CMK (cell line): ENCODE measurements at places on chromosomes 1 and 21.

DNA sequence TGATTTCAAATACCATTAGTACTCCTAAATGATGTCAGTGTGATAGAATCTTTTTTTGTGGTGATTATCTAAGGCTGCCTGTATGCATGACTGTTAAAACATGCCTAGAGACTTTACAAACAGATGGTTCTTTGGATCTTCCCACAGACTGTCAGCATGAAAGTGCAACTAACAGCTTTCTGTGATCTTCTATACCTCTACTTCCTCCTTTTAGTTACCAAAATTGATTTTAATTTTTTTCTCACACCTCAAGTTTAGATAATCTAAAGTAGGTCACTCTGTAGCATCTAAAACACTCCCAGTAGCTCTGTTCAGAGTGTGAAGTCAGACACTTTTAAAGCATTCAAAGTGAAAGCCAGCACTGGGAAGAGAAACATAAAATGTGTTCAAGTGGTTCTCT is 534.5 kb downstream of the PTPRC start:
- peak; percentile 33 for DNase-seq

DNA sequence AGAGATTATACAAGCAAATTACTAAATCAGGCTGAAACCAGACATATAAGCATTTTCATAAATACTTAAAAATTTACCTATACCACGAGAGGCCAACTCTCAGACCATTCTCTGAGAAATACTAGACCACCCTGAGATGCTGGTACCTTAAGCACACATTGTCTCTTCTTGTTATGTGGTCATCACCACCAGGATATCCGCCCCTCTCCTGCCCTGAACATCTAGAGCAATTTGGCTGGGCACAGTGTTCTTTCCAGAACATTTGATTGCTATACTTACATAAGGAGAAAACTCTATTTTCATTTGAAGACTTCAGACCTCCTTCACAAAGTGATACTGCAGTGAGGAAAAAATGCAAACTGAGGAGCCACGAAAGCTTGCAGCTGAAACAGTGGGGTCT is 36.2 kb upstream of the DUSP10 start:
- no peak for DNase-seq

- DNase-seq = no peak
Observed at GRCh38 chr1:3368711-3369445, 85.6 kb upstream of the ARHGEF16 start.

- no peak for DNase-seq
Observed at GRCh38 chr21:19065164-19065563, 661.6 kb upstream of the TMPRSS15 start.

GRCh38 chr1:212567638-212568037 is 40.9 kb upstream of the ATF3 start:
- DNase-seq = no peak

- no peak for DNase-seq
Observed at GRCh38 chr1:152026895-152027294, 9.9 kb downstream of the S100A11 start.

DNA sequence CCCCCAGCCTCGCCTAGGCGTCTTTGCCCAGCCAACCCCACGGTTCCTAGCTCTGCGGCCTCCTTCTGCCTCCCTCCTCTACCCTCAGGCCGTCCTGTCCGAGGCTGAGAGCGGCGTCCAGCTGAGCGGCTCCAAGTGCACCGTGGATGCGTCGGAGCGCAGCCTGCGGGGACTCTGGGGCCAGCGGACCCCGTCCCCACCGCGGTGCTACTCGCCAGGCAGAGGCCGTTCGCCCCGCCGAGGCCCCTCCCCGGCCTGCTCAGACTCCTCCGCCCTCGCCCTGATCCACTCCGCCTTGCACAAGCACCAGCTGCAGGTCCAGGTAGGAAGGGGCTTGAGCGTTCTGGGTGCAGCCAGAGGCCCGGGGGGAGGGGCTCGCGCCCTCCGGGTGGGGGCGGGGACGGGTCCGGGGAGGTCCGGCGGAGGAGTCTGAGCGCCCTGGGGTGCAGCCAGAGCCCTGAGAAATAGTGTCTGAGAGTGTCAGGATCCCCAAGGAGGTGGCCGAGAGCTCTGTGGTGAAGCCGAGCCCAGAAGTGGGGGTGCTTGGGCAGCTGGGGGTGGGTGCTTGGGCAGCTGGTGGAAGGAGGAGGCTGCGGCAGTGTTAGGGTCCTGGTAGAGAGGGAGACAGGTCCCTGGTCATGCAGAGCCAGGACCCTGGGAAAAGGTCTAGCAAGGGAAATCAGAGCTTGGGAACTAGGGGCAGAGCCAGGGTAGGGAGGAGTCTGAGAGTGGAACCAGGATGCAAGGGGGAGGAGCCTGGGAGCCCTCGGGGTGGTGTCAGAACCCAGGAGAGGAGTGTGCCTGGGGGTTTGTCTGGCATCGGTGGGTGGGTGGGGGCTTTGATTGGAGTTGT is 3.2 kb upstream of the NBPF3 start:
- DNase-seq = no peak

DNA sequence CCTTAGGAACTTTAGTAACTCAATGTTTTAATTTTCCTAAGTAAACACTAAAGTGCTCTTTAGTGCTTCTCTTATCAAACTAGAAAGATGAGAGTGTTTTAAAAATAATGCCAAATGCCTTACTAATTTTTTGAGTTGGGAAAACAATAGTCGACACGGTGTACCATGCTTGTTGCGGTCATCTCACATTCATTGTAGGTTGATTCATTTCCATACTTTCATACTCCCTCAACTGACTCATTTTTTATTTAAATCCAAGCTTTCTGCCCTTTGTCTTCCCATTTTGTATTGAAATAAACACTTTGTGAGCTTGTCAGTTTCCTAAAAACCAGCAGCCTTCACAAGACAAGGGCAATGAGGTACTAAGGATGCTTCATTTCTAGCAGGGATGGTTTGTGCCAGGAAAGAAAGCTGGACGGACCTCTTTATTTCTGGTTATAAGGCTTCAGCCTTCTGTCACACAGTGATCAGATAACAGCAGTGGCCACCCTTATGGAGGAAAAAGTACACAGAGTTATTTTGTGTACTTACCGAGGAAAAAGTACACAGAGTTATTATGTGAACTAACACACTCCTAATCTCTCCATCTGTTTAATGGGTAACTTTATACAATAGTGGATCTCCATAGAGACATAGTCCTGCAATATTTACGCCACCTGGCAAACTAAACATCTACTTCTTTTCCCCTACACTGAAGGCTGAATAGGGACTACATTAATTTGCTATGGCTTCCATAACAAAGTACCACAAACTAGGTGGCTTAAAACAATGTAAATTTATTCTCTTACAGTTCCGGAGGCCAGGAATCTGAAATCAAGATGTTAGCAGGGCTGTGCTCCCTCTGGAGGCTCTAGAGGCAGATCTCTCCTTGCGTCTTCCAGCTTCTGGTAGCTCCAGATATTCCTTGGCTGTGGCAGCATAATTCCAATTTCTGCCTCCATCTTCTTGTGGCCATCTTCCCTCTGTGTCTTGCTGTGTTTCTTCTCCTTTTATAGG is 13.0 kb upstream of the CCDC190 start:
- no peak for DNase-seq

DNA sequence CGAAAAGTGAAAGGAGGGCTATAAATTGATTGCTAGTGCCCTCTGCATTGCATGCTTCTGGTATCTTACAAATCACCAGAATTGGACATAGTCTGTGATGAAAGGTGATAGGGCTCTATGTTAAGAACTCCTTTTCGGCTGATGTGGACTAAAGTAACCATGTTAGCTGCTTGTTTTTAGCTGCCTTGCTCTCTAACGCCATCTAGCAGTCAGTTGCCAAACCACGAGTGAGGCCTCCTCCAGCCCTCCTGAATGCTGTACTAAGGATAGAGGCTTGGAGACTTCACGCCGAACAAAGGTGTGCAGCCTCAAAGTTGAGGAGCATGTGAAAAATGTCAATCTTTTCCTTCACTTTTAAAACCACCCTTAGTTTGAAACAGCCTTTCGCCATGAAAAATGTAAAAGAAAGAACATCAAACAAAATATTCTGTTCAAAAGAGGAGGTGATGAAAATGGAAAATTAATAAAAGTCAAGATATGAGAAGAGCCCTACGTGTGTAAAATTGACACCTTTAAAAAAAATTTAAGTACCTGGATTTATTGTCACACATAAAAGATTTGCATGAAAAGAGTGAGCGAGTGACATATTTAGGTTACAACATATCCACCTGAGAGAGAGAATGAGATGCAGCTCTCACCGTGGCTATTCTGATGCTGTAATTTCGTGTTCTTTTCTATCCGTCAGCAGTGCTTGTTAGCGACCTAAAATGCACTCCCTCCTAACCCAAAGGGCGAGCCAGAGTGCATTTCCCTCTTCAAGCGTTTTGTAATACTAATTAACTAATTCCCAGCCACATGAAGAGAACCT is 8.1 kb downstream of the LRRC53 start:
- DNase-seq = no peak

- no peak for DNase-seq
Observed at GRCh38 chr1:27616441-27616840, 12.5 kb upstream of the AHDC1 start.

DNA sequence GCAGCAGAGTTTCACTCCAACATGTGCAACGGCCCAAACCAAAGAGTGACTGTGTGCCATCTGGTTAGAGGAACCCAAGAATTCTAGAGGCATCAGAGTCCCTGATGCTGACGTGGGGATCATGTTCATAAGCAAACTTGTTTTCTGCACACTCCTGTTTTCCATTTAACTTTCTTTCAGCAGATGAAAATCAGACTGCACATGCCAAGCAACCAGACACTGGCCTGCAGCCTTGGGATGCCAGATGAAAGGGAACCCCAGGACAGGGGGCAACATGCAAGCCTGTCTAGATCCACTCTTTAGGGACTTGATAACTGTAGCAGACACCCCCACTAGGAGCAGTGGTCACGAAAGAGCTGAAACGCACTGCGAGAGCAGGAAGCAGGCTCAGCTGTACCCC is 56.8 kb downstream of the SLC66A1 start:
- no peak for DNase-seq

DNA sequence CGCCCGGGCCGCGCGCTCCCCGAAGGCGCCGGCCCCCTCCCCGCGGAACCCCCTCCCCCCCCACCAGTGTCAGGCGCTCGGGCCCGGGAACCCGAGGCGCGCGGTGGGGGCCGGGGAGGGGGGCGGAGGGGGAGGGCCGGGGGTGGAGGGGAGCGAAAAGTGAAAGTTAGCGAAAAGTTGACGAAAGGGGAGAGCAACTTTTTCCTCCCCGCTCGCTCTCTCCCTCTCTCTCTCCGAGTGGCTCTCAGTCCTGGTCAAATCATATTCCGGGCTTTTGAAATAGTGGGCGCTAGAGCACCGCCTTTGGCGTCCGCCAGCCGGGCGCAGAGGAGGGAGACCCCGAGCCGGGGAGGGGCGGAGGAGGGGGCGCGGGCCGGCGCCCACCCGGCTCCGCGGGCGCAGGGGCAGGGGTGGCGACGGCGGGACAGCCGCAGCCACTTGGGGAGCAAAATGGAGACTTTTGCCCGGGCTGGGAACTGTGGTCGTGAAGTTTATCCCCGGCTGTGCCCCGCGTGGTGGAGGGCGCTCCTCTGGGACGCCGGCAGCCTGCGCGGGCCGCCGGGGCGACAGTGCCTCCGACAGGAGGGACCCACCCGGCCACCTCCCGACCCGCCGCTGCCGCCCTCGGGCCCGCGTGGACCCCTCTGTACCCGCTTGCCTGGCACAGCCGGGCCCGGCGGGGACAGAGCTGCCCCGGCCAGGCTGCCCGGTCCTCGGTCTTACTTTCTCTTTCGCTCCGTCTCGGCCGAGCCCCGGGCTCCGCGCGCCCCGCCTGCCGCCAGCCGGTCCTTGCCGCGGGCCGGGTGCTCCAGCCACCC is 697 bp downstream of the PRDM16 start:
- no peak for DNase-seq

DNA sequence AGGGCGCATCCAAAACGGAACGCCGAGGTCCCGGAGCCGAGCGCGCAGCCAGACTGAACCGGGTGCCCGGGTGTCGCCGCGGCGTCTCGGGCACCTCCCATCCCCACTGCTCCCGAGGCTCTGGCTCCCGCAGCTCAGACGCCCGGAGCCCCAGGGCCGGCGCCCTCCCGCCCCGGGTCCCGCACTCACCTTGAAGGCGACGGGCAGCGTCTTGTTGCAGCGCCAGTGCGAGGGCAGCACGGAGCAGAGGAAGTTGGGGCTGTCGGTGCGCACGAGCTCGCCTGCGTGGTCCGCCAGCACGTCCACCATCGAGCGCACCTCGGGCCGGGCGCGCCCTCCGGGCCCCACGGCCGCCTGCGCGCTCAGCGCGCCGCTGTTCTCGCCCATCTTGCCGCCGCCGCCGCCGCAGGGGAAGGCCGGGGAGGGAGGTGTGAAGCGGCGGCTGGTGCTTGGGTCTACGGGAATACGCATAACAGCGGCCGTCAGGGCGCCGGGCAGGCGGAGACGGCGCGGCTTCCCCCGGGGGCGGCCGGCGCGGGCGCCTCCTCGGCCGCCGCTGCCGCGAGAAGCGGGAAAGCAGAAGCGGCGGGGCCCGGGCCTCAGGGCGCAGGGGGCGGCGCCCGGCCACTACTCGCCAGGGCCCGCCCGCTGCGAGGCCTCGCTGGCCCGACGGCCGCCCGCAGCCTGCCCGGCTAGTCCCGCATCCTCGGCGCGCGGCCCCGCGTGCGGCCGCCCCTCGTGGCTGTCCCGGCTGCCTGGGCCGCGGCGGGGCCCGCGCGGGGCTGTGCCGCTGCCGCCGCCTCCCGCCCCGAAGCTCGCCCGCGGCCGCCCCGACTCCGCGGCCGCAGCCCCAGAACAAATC is 447 bp downstream of the RUNX3 start:
- no peak for DNase-seq

DNA sequence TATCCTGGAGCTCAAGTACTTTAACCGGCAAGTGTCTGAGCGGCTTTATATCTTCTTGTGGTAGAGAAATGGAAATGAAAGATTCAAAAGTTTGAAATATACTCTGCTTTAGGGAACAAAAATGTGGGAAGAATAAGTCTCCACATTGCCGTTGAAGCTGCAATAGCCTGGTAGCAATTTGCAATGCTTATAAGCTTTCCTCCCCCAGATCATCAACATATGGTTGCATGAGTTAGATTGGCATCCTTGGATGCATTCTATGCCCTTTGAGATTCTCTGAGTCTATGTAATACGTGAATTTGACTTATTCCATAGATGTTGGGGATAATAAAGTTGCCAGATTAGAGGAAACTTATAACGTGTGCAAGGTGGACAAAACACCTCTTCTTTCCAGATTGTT is 86.1 kb upstream of the KCNK1 start:
- DNase-seq = no peak
